ENCODE measurements at places on chromosomes 7 and 10.
A peak's percentile ranks its signal among the peaks of the same experiment; 100 is the strongest.

GRCh38 chr10:29237786-29238185 lies 51.1 kb upstream of the LYZL1 start:
- DNase-seq = no peak

- DNase-seq = no peak
Observed at GRCh38 chr10:13102002-13102794, 2.2 kb downstream of the OPTN start.

DNA sequence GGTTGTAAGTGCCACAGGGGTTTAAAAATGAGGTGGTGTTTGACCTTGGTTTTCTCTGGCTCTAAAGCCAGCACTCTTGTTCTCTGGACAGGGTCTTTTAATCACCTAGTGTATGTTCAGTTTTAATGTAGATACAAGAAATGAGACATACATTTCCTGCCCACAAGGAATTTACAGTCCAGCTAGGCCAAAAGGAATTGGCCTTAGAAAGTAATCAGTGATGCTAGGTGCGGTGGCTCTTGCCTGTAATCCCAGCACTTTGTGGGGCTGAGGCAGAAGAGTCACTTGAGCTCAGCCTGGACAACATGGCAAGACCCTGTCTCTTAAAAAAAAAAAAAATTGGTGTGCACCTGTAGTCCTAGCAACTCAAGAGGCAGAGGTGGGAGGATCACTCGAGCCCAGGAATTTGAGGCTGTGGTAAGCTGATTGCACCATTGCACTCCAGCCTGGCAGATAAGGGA lies 100.2 kb downstream of the LRMDA start:
- no peak for DNase-seq

GRCh38 chr7:131284702-131285419 lies 42.8 kb upstream of the MKLN1 start:
- no peak for DNase-seq

DNA sequence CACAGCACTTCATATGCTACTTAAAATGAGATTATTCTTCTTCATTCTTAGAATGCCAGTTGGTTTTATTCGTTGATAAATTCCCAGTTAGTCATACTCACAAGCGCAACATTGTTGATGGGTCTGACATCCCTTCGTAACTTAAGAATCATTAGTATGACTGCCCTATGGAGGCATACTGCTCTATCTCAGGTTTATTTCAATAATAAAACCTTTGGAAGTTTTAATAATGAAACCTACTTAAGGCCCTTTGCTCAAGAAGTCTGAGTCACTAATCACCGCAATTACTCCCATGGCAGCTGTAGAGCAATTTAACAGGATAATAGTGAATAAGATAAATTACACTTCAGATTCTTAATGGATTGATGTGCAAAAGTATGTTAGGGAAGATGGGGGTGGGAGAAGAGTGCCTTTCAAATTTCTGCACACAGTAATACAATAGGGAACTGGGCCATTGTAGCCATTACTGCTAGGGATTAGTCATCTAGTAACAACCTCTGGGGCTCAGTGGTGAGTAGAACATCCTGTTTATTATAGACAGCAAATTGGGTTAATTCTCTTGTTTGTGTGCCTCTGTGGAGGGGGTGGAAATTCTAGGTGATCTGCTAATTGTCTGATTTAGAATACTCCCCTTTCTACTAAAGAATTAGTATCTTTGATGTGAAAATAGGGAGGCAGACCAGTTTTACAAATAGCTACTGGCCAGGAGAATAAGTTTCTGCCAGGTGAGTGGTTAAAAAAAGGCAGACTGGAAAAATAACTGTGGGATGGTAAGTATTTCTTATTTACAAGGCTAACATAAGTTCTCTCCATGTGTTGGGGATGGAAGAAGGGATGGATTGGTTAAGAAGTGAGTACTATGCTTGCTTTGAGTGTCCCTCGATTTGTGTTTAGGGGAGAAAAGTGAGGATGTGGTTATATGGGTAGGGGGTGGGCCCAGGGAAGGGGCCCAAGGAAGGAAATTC lies 74.5 kb upstream of the VKORC1L1 start:
- DNase-seq = no peak

DNA sequence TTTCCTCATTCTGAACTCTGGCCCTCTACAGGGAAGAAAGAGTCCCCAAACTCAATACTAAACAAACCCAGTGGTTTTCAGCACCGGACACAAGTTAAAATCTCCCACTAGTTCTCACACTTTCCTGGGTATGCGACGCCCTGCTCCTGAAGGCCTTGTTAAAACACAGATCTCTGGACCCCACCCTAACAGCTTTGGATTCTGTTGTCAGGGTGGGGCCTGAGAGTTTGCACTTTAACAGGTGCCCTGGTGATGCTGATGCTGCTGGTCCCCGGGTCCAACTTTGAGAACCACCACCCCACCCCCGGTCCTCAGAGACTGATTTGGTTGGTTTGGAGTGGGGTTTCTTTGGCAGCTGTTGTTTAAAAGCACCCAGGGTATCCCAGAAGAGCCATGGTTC lies 61.6 kb downstream of the CHST3 start:
- DNase-seq = no peak

DNA sequence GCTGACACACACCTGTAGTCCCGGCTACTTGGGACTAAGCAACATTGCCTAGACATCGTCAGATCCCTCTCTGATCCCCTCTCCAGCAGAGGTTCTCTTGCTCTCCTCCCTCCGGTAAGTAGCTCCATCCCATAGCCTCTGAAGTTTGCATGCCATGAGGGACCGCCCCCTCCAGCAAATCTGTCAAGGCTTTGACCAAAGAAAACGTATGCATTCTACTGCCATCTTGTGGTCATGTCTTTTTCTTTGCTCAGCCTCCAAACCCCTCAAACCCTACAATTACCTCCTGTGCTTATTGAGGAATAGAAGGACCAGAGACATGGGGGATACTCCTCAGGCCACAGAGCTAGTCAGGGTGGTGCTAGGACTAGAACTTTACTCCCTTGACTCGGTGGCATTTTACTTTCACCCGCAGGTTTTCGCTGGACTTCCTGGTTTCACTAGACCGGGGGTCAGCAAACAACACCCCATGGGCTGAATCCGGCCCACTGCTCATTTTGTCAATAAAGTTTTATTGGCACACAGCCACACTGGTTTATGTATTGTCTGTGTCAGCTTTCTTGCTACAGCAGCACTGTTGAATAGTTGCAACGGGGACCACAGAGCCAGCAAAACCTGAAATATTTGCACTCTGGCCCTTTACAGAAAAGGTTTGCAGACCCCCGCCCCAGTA lies 202.6 kb upstream of the FOXK1 start:
- peak; percentile 87 for DNase-seq

DNA sequence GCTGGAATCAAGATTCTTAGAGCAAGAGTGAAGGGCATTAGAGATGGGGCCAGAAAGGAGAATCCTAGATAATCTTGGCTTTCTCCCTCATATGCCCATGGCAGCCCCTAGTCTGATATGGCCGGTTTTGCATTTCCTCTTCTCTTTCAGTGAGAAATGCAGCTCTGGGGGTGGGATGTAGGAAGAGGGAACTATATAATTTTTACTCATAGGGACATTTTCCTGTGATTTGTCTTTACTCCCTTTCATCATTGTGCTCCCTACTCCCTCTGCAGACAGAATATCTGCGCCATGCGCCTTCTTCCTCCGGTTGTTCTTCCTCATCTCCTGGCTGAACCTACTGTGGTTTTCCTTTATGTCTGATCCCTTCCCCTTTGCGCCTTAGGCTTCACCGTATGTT lies 16.8 kb upstream of the CHCHD1 start:
- no peak for DNase-seq

- no peak for DNase-seq
Observed at GRCh38 chr10:5589011-5589660, 64.4 kb downstream of the CALML3 start.

DNA sequence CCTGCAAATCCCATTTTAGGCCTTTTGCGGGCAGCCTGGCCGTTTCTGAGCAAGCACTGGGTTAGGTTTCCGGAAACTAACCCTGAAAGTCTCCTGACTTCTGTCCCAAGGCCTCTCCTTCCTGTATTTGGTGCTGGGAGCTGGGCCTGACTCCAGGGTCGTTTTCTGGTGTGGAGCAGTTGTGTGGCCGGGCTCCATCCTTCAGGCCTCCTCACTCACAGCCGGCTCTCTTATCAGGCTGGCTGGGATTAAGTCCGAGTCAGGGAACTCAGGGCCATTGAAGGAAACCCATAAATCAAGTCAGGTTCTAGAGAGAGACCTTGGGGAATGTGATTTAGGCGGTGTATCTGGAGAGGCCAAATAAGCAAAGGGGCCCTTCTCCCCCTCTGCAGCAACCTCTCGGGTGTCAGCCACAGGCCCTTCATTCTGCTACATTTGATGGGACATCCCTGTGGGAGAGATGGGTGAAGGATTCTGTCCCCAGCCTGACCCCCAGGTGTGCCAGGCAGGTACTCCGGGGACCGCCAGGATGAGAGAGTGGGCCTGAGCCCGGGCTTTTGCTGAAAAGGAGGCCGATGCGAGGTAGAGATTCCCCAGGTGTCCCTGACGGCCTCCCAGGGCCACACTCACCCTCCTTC lies 3.3 kb downstream of the GATA3 start:
- DNase-seq = no peak

DNA sequence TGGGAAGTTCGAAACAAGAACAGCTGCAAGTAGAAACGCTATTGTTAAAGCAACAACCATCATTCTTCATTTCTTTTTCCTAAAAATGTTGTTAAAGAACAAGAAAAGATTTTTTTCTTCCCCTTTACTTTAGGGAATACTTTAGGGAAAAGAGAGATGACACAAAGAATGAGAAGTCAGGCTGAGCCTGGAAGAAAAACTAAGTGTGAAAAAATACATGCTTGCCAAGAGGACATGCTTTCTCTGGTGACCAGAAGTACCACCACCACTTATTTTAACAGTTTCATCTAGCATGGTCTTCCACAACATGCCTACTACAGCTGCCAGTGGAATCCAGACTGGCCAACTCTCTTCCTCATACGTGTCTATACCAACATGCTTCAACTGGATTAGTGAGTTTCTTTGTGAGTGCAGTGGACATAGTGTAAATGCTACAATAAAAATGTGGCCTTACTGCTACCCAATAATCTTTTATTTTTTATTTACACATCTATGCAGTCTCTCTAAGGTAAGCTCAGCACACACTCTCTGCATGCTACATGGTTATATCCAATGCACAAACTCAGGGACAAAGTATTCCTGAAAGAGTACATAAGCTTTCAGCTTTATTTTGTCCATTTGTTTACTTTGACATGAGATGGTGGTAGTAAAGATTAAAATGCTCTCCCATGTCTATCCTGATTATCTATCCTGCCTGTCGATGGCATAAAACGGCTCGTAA lies 196.2 kb downstream of the TAX1BP1 start:
- no peak for DNase-seq

DNA sequence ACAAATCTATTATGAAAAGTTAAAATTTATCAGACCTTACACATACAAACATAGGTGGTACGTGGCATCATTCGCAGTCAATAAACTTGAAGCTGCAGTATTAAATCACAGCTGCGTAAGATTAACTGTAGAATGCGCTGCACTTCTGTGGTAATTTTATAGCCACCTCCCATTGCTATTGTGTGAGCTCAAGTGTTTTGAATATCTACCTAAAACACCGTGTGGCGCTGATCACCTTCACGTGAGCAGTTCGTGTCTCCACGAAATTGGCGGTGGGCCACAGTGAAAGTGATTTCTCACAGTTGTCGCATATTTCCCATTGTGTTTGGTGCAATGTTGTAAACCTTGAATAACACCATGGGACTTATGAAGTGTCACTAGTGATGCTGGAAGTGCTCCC lies 102.8 kb downstream of the PLPP4 start:
- DNase-seq = no peak

- DNase-seq = no peak
Observed at GRCh38 chr10:92244796-92245195, 46.1 kb downstream of the CPEB3 start.

- DNase-seq = no peak
Observed at GRCh38 chr7:27802999-27803398, 63.0 kb downstream of the TAX1BP1 start.

DNA sequence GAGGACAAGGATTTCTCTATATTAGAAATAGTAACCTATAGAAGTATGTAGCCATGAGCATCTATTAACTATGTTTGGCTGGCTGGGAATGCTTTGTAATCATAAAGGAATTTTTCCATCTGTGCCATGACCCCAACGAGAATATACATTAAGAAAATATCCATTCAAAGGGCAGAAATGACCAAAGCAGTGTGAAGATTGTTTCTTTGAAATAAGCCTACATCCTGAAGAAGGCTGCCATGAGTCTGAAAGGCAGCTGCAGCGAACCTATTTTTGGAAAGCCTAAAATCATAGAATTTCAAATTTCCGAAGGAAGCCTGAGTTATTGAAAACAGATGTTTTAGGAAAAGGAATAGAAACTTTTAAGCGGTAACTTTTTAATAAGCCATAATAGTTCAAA lies 244.2 kb upstream of the FOXK1 start:
- no peak for DNase-seq

DNA sequence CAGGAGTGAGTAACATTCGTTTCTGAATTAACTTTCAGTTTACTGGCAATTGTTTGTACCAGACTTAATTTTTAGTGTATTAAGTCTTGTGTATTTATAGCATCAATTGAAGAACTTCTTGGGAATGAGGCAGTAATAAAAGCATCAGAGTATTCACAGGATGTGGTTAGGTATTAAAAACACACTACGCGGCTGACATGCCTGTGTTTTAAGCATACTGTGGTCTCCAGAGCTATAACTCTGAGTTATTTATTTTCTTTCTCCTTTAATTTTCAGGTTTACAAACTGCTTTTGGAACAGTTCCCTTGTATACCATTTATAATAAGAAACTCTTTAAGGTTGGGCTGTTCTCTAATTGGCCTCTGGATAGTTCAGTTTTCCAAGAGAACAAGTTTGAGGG lies 626.1 kb upstream of the NRG3 start:
- DNase-seq = no peak

DNA sequence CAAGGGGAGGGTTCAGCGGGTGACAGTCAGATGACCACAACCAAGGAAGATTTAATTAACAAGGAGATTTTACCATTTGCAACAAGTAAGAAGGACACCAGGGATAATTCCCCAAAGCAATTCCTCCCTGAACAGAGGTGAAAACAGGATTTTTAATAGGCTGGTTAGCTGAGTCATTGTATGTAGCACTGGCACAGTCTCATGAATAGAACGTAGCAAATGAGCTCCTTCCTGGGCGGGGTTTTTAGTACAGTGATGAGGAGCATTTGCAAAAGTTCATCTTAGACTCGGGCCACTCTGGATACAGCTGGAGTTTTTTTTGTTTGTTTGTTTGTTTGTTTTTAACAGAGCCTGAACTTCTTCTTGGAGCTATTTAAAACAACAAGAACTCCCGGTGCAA lies 39.0 kb downstream of the TAC1 start:
- no peak for DNase-seq

Measured in Karpas-422 (cell line).